ENCODE measurements at places on chromosomes 6 and 20.

- DNase-seq, result no peak
Observed at GRCh38 chr6:21666201-21666691, 72.7 kb downstream of the SOX4 start.

- DNase-seq, result no peak
Observed at GRCh38 chr6:140985679-140986275, 1146.9 kb upstream of the GJE1 start.

DNA sequence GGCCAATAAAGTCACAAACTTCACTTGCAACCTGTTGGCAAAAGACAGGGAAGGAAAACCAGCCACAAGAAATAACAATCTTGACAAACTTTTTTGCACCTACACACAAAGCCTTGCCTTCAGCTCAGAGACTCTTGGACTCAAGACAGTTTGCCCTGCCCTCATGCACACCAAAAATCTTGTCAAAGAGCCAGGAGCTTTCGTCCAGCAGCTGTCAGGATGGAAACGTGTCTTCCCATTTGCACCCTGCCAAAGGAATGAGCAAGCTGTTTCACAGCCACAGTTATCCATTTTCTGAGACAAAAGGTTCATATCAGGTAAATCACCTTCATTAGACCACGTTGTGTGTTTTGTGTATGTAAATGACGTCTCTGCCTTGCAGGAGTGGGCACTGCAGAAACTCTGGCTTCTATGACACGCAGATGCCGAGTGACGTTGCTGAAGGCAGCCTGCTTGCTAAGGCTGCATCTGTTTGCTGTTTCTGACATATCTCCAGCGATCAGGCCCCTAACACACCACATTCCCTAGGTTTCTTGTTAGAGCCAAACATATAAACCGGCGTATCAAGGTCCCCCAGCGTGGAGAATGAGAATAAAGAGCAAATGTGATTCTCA is 193.4 kb downstream of the SYNDIG1 start:
- DNase-seq, result no peak

DNA sequence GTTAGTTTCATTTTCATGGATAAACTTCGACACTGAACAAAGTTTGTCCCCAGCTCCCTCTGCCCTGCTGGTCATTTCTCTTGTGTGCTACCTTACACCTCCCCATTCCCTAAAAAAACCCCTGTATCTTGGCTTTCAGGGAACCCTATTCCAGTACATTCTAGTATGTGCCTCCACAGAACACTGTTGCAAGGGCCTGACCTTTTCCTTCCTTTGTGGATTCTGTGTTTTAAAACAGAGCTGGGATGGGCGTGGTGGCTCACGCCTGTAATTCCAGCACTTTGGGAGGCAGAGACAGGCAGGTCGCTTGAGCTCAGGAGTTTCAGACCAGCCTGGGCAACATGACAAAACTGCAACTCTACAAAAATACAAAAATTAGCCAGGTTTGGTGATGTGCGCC is 20.6 kb upstream of the QKI start:
- DNase-seq, result no peak

DNA sequence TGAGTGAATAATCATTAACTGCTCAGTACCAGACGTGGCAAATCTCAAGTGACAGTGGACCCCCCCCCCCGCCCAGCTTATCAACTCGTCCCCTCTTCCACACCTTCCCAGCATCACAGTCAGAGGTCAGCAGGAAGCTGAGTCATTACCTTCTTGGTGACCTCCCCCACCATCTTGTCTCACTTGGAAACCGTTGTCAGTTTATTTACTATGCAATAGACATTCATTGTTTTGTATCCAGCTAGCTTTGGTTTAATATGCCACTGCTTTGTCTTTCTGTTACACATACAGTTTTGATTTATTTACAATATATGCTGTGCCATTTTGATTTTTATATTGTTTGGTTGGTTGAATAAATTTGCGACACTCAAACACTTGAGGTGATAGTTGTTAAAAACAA is 158.1 kb downstream of the QKI start:
- no peak for DNase-seq

GRCh38 chr6:16042751-16043150 is 86.1 kb upstream of the MYLIP start:
- no peak for DNase-seq

DNA sequence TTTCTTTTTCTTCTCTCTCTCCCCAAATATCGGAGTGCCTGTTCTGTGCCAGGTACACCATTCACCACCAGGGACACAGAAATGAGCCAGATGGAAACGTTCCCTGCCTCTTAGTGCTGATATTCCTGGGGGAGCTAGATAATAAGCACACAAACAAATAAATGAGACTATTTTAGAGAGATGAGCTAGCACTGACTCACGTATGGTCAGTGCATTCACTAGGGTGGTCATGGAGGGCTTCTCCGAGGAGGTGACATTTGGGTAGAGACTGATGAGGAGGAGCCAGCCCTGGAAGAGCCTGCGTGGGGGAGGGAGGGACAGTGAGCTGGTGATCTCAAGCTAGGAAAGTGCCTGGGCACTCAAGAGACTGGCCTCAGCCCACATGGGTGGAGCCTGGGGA is 252.3 kb upstream of the KCNG1 start:
- no peak for DNase-seq

DNA sequence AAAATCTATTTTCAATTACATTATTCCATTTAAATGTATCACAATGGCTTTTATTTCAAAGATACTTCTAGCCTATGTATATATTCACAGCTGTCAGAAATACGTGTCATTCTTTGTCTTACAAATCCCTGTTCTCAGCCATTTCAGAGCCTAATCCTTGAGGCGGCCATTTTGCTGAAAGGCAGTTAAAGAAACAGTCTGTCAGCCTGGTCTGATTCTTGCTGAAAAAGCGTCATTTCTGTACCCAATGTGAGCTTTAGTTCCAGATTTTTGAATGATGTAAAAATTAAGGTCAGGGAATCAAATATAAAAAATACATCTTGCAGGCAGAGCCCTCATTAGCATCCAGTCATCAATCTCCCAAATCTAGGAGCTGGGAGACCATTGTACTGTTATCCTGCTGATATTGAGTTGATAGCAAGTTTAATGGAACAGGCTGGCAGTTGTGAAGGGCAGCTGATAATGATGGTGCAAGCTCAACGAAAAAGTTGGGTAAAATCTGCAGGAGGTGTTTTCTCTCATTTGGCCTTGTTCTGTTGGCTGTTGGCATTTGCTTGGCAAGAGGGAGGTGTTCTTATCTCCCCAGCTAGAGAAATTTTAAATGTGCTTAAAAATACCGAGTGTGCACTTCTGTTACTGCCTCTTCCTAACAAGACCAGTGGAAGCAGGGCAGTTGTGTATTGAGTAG is 314.8 kb downstream of the SOX4 start:
- DNase-seq, result no peak

DNA sequence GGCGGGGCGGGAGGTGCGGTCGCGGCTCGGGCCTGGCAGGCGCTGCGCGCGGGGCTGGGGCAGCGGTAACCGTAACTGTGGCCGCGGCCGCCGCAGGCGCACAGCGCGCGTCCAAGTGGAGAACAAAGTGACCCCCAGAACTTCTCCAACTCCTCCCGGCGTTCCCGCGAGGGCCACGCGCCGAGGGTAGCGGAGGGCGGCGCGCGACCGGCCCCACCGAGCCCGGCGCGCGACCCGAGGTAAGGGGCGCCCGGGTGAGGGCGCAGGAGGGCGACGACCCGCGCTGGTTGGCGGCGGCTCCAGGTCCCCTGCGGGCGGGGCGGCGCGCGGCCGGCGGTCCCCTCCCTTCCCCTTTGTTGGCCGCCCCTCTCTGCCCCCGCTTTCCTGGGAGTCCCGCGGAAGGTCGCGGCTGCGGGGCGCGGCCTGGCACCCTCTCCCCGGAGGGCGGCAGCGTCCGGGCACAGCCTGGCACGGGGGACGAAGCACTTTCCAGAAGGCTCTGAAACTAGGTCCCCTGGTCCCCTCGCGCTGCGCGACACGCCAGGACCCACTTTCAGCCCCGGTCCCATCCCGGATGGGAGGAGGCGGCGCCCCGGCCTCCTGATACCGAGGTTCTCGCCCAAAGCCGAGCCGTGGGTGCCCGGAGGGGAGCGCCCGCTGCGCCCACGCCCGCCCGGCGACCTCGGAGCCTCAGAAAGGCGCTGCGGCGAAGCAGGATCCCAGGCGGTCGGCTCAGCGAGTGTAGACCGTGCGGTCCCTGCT is at the start of gene TIAM2:
TSS of gene TIAM2 (plus strand) at position 62 of the 762 bp plus-strand sequence. CDS start 133,909 bp downstream, outside the sequence.
- DNase-seq, result peak; percentile 17

- no peak for DNase-seq
Observed at GRCh38 chr20:41258474-41258873, 59.1 kb downstream of the ZHX3 start.

DNA sequence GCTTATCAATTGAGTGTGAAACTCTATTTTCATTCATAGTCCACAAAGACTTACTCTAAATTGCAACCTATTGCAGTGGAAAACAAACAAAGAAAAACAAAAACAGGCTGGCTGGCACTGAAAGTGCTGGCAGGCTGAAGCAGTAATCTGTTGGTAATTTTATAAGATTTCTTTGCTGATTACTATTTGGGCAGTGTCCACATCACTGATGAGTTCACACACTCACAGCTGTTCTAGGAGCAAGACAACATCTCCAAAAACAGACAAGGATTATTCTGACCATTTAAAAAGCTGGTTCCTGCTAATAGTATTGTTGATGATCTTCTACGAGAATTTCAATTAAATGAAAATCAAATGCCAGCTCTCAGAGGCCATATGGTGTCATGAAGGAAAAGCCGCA is 26.9 kb downstream of the MARCKS start:
- no peak for DNase-seq

GRCh38 chr20:21874127-21874526 is 168.7 kb downstream of the PAX1 start:
- no peak for DNase-seq

GRCh38 chr6:26464416-26465131 is 6.8 kb downstream of the BTN2A1 start:
- no peak for DNase-seq

DNA sequence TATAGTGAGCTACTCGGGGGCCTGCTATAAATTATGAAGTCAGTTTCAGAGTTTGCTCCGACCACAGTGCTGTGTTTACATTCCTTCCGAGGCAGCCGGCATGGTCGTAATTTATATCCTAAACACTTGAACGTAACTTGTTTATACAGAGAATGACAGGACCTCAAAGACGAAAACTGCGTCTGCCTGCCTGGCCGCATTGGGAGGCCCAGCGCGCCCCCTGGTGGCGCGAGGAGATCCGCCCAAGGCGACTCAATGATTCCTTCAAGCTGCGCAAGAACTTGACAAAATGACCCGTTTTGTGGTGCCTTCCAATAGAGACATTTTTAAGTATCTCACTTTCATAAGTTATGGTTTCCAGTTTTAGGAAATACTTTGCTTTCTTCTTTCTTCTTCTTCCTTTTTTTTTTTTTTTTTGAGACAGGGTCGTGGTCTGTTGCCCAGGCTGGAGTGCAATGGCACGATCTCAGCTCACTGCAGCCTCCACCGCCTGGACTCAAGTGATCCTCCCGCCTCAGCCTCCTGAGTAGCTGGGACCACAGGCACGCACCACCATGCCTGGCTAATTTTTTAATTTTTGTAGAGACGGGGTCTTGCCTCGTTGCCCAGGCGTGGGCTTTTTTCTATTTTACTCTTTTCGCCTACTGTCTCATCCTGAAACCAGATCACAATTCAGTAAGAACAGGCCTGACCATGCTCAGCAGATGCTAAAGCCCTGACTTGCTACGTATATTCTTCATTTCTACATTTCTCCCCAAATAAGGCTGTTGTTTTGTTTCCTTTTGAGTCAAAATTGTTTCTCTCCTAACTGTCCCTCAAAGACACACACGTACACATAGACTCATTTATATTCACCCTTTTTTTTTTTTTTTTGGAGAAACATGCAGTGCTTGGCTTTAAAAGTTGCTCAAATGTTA is 7.8 kb downstream of the FOXF2 start:
- DNase-seq, result peak; percentile 56

All from stimulated activated CD4-positive, alpha-beta T cell treated with anti-CD3 and anti-CD28 coated beads, Interleukin-12 subunit alpha, Interleukin-12 subunit beta, amount 100 ng/mL, for 24 hours (primary cell).